ENCODE measurements at places on chromosomes 1 and 21. TPM values are rescaled to one million over a fixed set of nuclear protein-coding genes. Genes with fewer than 3 reads are reported as not detected.

Gene CD244
- polyA plus RNA-seq: 0.46 TPM

GRCh38 chr1:68173936-68174737 lies 58.2 kb downstream of the WLS start:
- DNase-seq: peak; percentile 80

Gene C1orf141
- not detected for polyA plus RNA-seq

Gene TCEA3
- polyA plus RNA-seq: 28.2 TPM

GRCh38 chr1:97190326-97190725 lies 468.7 kb downstream of the PTBP2 start:
- no peak for DNase-seq

Gene PRAMEF18
- polyA plus RNA-seq: not detected

GRCh38 chr1:151534662-151535278 lies 5.3 kb upstream of the TUFT1 start:
- DNase-seq: peak; percentile 26

GRCh38 chr1:4931486-4931885 lies 277.1 kb downstream of the AJAP1 start:
- no peak for DNase-seq

GRCh38 chr1:225479996-225480720 lies 52.3 kb upstream of the LBR start:
- DNase-seq: no peak
